ENCODE measurements at places on chromosomes 11 and 22.

- DNase-seq: no peak
- H3K27ac ChIP-seq: peak overlapping the region; percentile 78
- no peak overlapping the region for H3K4me3 ChIP-seq
- H3K27me3 ChIP-seq: no peaks in the 10 kb centered on the region
- peaks cover 39% of the 10 kb centered on the region for H3K4me1 ChIP-seq
These were observed 75.7 kb downstream of the GRAMD1B start for GRCh38 chr11:123505546-123506299.

GRCh38 chr11:78737891-78738290 is 163.2 kb upstream of the NARS2 start:
- no peak for DNase-seq
- no peak overlapping the region for H3K4me3 ChIP-seq
- no peaks in the 10 kb centered on the region for H3K4me1 ChIP-seq
- no peaks in the 10 kb centered on the region for H3K36me3 ChIP-seq
- H3K27ac ChIP-seq: no peak overlapping the region

DNA sequence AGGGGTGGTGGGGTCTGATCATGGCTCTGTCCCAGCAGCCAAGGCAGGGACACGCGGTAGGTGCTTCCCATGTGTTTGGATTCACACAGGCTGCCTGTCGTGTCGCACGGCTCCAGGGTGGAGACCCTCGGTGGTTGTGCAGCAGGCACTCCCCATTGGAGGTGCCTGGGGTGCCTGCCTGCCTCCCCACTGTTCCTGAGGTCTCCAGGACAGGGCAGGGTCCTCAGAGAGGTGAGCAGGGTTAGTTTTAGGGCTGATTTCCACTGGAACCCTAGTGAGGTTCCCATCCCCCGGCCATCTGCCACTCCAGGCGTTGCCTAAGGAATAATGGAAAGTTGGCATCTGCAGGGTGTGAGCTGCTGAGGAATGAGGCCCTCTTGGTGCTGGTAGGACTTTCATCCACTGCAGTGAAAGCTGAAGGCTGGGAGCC is 32.3 kb downstream of the OSBPL5 start:
- no peak overlapping the region for H3K27ac ChIP-seq
- peak; percentile 3 for DNase-seq
- H3K36me3 ChIP-seq: no peaks in the 10 kb centered on the region
- no peaks in the 10 kb centered on the region for H3K27me3 ChIP-seq

DNA sequence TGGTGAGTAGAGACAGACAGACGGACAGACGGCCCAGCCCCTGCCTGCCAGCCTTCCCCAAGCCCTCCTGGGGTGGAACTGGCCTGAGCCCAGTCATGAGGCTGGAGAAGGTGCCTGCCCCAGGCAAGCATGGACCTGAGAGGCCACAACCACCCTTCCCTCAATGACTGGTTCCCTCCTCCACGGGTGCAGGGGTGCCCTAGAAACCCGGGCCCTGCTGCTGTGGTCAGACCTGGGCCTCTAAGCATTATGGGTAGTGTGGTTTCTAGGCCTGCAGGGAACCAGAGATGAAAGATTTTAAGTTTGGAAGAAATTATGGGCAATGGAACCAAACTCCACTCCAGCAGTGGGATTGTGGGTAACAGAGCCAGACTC is 13.5 kb downstream of the RHBDD3 start:
- peaks cover 6% of the 10 kb centered on the region for H3K27me3 ChIP-seq
- peaks cover 7% of the 10 kb centered on the region for H3K4me1 ChIP-seq
- no peak overlapping the region for H3K4me3 ChIP-seq
- peaks cover 2% of the 10 kb centered on the region for H3K36me3 ChIP-seq
- no peak overlapping the region for H3K27ac ChIP-seq
- no peak for DNase-seq

- H3K4me1 ChIP-seq: peaks cover 14% of the 10 kb centered on the region
- DNase-seq: no peak
- H3K27ac ChIP-seq: no peak overlapping the region
- H3K27me3 ChIP-seq: no peaks in the 10 kb centered on the region
- H3K4me3 ChIP-seq: no peak overlapping the region
- H3K36me3 ChIP-seq: peaks cover 3% of the 10 kb centered on the region
These were observed 5.1 kb upstream of the RPS6KA4 start for GRCh38 chr11:64353715-64354506.

DNA sequence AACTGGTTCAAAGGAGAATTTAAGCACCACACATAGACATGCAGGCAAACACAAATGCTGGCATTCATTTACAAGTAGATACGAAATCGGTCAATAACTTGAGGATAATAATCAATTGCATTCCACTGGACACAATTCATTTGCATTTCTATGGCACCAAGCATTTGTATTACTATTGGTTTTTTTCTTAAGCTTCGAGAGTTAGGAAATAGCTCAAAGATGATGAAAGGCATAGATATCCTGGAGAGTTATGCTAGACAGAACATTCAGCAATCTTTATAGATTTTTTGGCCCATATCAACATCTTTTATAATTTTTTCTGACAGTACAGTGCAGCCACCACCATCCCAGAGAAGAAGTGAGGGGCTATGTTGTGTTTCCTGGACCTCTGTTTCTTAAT is 544.4 kb downstream of the MIAT start:
- no peak overlapping the region for H3K4me3 ChIP-seq
- H3K36me3 ChIP-seq: no peaks in the 10 kb centered on the region
- no peak for DNase-seq
- no peak overlapping the region for H3K27ac ChIP-seq

- no peak overlapping the region for H3K27ac ChIP-seq
- DNase-seq: no peak
- no peaks in the 10 kb centered on the region for H3K27me3 ChIP-seq
- peaks cover 4% of the 10 kb centered on the region for H3K36me3 ChIP-seq
These were observed 56.1 kb upstream of the CRTAM start for GRCh38 chr11:122782222-122782621.

DNA sequence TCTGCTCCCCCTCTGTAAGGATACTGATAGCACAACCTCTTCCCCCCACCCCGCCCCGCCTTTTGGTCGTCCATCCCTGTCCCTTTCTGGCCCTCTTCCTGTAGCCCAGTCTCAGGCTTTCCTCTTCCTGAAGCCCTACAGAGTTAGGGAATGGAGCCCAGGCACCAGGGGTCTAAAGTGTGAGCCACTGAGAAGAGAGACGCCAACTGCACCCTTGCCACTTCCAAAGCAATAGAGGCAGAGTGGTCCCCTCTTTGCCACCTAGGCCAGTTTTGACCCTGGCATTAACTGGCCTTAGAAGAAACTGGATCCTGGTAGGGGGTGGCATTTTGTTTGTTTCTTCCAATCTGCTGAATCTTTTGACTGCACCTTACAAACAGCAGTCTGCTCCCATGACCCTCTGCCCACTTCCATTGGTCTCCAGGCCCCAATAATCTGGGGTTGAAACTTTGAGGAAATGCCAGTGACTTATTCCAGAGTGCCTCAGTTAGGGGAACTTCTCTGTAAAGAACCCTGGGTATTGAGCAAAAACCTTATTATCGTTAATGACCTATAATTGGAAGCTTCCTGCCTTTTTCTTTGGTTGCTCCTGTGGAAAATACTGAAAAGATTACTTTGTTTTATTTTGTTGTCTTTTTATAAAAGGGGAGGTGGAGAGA is 9.7 kb upstream of the GRK2 start:
- peaks cover 7% of the 10 kb centered on the region for H3K36me3 ChIP-seq
- DNase-seq: no peak
- peak overlapping the region; percentile 25 for H3K4me3 ChIP-seq
- peak overlapping the region; percentile 81 for H3K27ac ChIP-seq

GRCh38 chr11:10575346-10576034 is 7.0 kb upstream of the LYVE1 start:
- no peak overlapping the region for H3K4me3 ChIP-seq
- peaks cover 38% of the 10 kb centered on the region for H3K27me3 ChIP-seq
- peaks cover 2% of the 10 kb centered on the region for H3K36me3 ChIP-seq

GRCh38 chr11:77753230-77753629 is 67.3 kb downstream of the RSF1 start:
- peaks cover 8% of the 10 kb centered on the region for H3K36me3 ChIP-seq
- H3K27ac ChIP-seq: no peak overlapping the region
- no peaks in the 10 kb centered on the region for H3K27me3 ChIP-seq
- no peak for DNase-seq
- no peak overlapping the region for H3K4me3 ChIP-seq

GRCh38 chr11:75056814-75057213 is 39.9 kb downstream of the OR2AT4 start:
- H3K27ac ChIP-seq: no peak overlapping the region
- H3K27me3 ChIP-seq: peaks cover 22% of the 10 kb centered on the region
- H3K4me1 ChIP-seq: no peaks in the 10 kb centered on the region
- H3K4me3 ChIP-seq: no peak overlapping the region
- no peak for DNase-seq

DNA sequence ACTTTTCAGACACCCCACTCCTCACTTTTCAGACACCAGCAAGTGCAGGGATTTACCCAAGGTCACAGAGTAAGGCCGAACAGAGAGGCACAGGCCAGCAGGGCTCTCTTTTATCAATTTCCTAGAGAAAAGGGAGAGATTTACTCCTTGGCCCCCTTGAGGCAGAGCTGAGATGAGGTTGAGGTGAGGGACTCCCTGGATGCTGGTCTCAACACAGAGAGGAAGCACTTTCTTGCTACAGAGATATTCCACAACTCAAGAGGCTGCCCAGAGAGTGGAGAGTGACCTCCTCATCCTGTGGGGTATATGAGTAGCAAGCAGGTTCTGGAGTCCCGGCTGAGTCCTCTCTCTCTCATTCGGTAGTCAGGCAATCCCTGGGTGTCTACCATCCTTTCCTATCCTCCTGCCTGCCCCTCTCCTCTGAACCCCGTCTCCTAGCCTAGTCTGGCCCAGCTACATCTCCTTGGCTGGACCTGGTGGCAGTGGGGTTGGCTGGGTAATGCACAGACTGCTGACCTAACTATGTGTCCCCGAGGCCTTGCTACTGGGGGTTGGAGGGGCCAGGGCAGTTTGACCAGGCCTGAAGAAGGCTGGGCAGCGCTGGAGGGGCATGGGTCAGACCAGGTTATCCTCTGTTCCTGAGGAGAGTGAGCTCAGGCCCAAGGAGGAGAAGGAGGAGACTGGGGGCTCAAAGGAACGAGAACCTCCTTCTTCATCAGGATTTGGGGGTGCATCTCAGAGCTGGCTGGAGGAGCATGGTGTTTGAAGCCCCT is 1.8 kb upstream of the ARHGEF17 start:
- H3K27ac ChIP-seq: no peak overlapping the region
- peak overlapping the region; percentile 98 for H3K4me3 ChIP-seq
- peaks cover 11% of the 10 kb centered on the region for H3K4me1 ChIP-seq
- no peak for DNase-seq
- H3K36me3 ChIP-seq: peaks cover 2% of the 10 kb centered on the region
- H3K27me3 ChIP-seq: peaks cover 32% of the 10 kb centered on the region

DNA sequence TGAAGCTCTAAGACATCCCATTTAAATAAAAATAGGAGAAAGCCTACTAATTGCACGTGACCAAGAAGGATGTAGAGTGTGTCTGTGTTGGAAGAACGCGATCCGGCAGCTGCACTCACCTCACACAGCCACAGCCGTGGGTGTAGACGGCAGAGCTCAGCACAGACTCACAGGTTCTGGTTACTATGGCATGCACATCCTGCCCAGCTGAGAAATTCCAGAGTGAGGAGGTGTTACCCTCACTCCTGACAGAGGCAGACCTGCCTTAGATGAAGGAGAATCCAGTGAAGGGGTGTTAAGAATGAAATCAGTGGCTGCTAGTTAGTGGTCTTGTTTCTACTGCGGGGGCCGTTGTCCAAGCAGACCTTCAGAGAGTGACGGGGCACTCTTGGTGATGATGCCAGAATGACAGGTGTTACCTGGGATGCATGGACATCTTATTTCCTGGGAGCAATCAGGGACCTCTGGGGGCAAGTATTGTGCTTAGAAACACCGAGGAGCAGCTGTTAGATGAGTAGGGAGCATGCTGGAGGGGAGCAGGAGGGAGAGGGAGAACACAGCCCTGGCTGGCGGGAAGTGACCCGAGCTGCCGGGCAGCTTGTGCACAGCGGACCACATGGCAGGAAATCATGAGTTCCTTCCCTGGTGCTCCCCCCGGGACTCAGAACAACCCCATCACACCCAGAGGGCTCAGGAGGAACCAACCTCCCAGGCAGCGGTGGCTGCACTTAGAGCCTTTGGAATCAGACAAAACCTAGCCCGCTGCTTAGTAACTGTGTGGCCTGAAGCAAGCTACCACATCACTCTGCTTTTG is 12.3 kb downstream of the KCNJ5 start:
- no peak for DNase-seq
- H3K4me1 ChIP-seq: peaks cover 18% of the 10 kb centered on the region
- H3K27me3 ChIP-seq: peaks cover 36% of the 10 kb centered on the region

GRCh38 chr11:94866231-94866822 is 98.2 kb downstream of the AMOTL1 start:
- H3K27ac ChIP-seq: no peak overlapping the region
- H3K4me3 ChIP-seq: no peak overlapping the region
- DNase-seq: no peak

GRCh38 chr22:45082795-45083194 is 73.0 kb upstream of the PHF21B start:
- H3K27me3 ChIP-seq: peaks cover 41% of the 10 kb centered on the region
- H3K4me3 ChIP-seq: no peak overlapping the region
- H3K4me1 ChIP-seq: peaks cover 5% of the 10 kb centered on the region
- H3K36me3 ChIP-seq: no peaks in the 10 kb centered on the region

GRCh38 chr11:24828938-24829605 is 332.2 kb downstream of the LUZP2 start:
- DNase-seq: no peak
- H3K27ac ChIP-seq: no peak overlapping the region
- no peaks in the 10 kb centered on the region for H3K27me3 ChIP-seq
- H3K4me3 ChIP-seq: no peak overlapping the region
- no peaks in the 10 kb centered on the region for H3K36me3 ChIP-seq

GRCh38 chr11:2378527-2379210 is 1.6 kb downstream of the CD81 start:
- no peak for DNase-seq
- H3K36me3 ChIP-seq: no peaks in the 10 kb centered on the region
- H3K4me3 ChIP-seq: peak overlapping the region; percentile 88
- H3K27ac ChIP-seq: peak overlapping the region; percentile 68

- no peaks in the 10 kb centered on the region for H3K36me3 ChIP-seq
These were observed 7.3 kb downstream of the KCNJ11 start for GRCh38 chr11:17381156-17381555.

- H3K36me3 ChIP-seq: peaks cover 2% of the 10 kb centered on the region
- no peaks in the 10 kb centered on the region for H3K27me3 ChIP-seq
- H3K4me3 ChIP-seq: no peak overlapping the region
These were observed 9.8 kb downstream of the RPL27A start for GRCh38 chr11:8692417-8692816.

DNA sequence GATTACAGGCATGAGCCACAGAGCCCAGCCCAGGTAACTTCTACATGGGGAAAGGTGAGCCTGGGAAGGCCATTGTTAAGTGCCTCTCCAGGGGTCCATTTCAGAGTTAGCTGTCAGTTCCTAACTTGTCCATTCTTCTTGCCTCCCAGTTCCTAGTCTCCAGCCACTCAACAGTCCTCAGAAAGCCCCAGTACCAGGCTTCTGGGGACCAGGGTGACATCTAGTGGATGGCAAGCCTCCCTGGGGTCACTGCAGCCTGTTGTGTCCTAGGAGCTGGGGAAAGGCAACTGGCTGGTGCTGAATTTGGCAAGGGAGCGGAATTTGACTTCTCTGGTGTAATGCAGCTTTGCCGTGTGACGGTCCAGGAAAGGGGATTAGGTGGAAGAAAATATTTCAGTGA is 2.1 kb downstream of the LGALS12 start:
- H3K4me3 ChIP-seq: no peak overlapping the region
- no peaks in the 10 kb centered on the region for H3K36me3 ChIP-seq
- no peaks in the 10 kb centered on the region for H3K27me3 ChIP-seq

Measured in T-helper 17 cell (primary cell).